Adrenal gland (tissue), 19 donors: ENCODE measurements at places on chromosomes 3 and 15. TPM values are rescaled to one million over a fixed set of nuclear protein-coding genes. Genes with fewer than 3 reads are reported as not detected.

- no peak for DNase-seq
- H3K27me3 ChIP-seq, result no peaks in the 10 kb centered on the region
- H3K27ac ChIP-seq, result no peak overlapping the region
- H3K4me3 ChIP-seq, result no peak overlapping the region
- no peaks in the 10 kb centered on the region for H3K4me1 ChIP-seq
- no peaks in the 10 kb centered on the region for H3K36me3 ChIP-seq
Observed at GRCh38 chr15:78257681-78258080, 6.7 kb upstream of the DNAJA4 start.

GRCh38 chr3:134312072-134312872 is 61.6 kb upstream of the RYK start:
- no peaks in the 10 kb centered on the region for H3K27me3 ChIP-seq
- no peak overlapping the region for H3K4me3 ChIP-seq
- DNase-seq, result no peak
- no peaks in the 10 kb centered on the region for H3K36me3 ChIP-seq
- H3K4me1 ChIP-seq, result peaks cover 31% of the 10 kb centered on the region

The RTP1 gene
- total RNA-seq, result not detected

- H3K4me1 ChIP-seq, result no peaks in the 10 kb centered on the region
- H3K27me3 ChIP-seq, result no peaks in the 10 kb centered on the region
- DNase-seq, result no peak
Observed at GRCh38 chr3:146972726-146973125, 367.6 kb upstream of the PLSCR5 start.

GRCh38 chr15:73986055-73986775 is 5.9 kb downstream of the STOML1 start:
- H3K4me3 ChIP-seq, result no peak overlapping the region
- H3K4me1 ChIP-seq, result peaks cover 85% of the 10 kb centered on the region
- no peak overlapping the region for H3K27ac ChIP-seq
- no peaks in the 10 kb centered on the region for H3K27me3 ChIP-seq

The SLC41A3 gene
- 116 TPM for total RNA-seq

The CIDEC gene
- total RNA-seq, result 5.9 TPM

GRCh38 chr15:75112278-75112847 is 89.0 kb downstream of the PPCDC start:
- no peaks in the 10 kb centered on the region for H3K36me3 ChIP-seq
- H3K4me3 ChIP-seq, result no peak overlapping the region
- no peaks in the 10 kb centered on the region for H3K27me3 ChIP-seq
- no peak overlapping the region for H3K27ac ChIP-seq

The ANKRD34C gene
- total RNA-seq, result not detected

DNA sequence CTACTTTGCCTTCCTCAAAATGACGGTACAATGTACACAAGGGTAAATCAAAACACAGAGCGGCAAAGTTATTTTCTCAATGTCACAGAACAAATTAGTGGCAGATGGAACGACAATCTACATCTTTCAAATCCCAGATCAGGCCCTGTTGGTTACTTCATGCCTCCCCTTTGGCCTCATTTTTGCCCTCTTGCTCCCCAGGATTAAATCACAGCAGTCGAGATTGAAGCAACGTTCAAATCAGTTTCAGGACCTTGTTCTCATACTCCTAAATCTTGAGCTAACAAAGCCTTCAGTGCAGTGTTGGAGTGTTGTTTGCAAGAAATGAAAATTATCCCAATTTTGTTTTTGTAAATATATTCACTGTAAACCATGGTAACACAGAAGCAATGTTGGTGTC is 91.4 kb downstream of the FBN1 start:
- H3K4me1 ChIP-seq, result no peaks in the 10 kb centered on the region
- no peaks in the 10 kb centered on the region for H3K36me3 ChIP-seq
- DNase-seq, result no peak
- no peak overlapping the region for H3K27ac ChIP-seq
- no peaks in the 10 kb centered on the region for H3K27me3 ChIP-seq
- no peak overlapping the region for H3K4me3 ChIP-seq

DNA sequence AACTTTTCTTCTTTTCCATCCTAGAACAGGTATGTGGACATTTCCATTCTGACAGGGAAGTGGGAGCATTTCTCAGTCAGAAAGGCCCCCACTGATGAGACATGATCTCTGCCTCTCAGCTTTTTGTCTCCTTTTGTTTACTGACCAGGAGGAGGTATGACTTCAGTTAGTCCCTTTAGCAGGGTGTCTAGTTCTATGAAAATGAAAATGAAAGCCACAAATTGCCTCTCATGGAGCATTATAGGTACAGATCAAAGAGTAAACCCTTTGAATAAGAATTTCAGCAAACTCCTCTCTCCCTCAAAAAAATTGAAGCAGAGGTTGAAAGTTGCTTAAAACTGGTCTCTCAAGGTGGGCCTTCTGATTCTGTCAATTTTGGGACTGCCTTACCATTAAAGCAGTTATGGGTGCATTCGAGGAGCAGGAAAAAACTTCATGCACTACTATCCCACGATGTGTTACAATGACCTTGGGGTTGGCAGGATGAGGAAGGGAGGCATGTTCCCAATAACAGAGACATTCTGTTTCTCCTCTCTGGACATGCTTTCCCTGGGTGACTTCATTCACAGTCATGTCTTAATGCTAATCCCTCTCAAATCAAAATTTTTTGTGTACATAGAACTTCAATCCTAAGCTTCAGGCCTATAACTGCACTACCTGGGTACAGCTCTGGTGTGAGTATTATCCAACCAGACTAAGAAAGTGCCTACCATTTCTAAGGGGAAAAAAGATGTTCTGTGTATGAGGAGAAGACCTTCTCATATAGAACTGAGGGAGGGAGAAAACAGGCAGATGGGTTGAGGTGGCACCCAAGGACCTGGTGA is 50.6 kb upstream of the TBC1D23 start:
- DNase-seq, result no peak
- no peaks in the 10 kb centered on the region for H3K27me3 ChIP-seq
- H3K36me3 ChIP-seq, result no peaks in the 10 kb centered on the region
- H3K4me3 ChIP-seq, result no peak overlapping the region
- peaks cover 10% of the 10 kb centered on the region for H3K4me1 ChIP-seq
